ENCODE measurements at places on chromosomes 13 and 19.

DNA sequence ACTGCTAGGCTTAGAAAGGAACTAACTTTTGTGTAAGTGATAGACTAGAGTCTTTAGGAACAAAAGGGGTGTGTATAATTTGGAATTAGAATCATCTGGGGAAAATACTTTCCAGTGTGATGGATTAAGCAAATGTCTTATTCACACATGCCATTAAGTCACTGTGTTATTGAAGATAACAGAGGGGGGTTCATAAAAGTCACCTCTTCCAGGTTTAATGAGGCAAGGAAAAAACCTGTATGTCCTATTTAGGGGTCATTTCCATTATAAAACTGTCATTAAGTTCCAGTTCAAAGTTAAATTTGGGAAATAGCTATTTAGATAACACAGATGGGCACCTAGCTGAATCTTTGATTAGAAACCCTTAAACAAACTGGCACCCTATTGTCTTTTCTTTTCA lies 505.0 kb upstream of the GPC6 start:
- no peaks in the 10 kb centered on the region for H3K27me3 ChIP-seq
- H3K4me3 ChIP-seq, result no peak overlapping the region
- H3K36me3 ChIP-seq, result no peaks in the 10 kb centered on the region
- no peak overlapping the region for H3K27ac ChIP-seq
- H3K4me1 ChIP-seq, result no peaks in the 10 kb centered on the region

- no peak for DNase-seq
- no peak overlapping the region for H3K27ac ChIP-seq
- no peaks in the 10 kb centered on the region for H3K27me3 ChIP-seq
- H3K36me3 ChIP-seq, result peaks cover 4% of the 10 kb centered on the region
Measured at GRCh38 chr13:30624630-30625029, 6.9 kb downstream of the USPL1 start.

DNA sequence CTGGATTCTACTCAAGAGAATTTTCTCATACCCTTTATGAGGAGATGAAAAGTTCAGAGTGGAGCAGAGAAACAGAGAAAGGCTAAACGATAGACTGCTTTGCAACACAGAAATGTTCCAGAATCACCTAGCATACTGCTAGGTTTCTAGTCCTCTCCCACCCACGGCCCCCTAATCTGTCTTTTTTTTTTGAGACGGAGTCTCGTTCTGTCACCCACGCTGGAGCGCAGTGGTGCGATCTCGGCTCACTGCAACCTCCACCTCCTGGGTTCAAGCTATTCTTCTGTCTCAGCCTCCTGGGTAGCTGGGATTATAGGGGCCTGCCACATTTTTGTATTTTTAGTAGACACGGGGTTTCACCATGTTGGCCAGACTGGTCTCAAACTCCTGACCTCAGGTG lies 4.8 kb downstream of the SUGP2 start:
- peaks cover 18% of the 10 kb centered on the region for H3K36me3 ChIP-seq
- H3K27me3 ChIP-seq, result no peaks in the 10 kb centered on the region
- no peak overlapping the region for H3K27ac ChIP-seq
- H3K4me3 ChIP-seq, result no peak overlapping the region
- H3K4me1 ChIP-seq, result peaks cover 35% of the 10 kb centered on the region

DNA sequence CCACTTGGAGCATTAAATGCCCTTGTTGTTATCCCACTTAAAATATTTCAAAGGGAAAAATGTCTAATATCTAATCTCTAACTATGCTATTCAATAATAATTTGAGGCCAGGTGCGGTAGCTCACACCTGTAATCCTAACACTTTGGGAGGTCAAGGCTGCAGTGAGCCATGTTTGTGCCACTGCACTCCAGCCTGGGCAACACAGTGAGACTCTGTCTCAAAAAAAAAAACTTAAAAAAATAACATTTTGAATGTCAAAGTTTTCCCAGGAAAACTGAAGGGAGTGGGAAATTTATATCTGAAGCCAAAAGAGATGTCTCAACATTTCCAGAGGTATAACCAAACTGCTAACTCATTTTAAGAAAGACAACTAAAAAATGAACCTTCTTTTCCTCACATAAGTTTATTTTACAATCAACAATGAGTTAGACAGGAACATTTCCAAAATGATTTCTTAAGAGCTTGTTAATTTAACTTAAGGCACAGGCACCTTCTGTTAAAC lies 47.9 kb downstream of the CAB39L start:
- DNase-seq, result no peak
- H3K27ac ChIP-seq, result no peak overlapping the region
- no peaks in the 10 kb centered on the region for H3K4me1 ChIP-seq
- no peaks in the 10 kb centered on the region for H3K27me3 ChIP-seq

GRCh38 chr19:920051-920864 lies 3.1 kb downstream of the KISS1R start:
- H3K27me3 ChIP-seq, result no peaks in the 10 kb centered on the region
- no peak overlapping the region for H3K4me3 ChIP-seq
- no peak for DNase-seq
- peaks cover 23% of the 10 kb centered on the region for H3K4me1 ChIP-seq
- no peak overlapping the region for H3K27ac ChIP-seq
- no peaks in the 10 kb centered on the region for H3K36me3 ChIP-seq

DNA sequence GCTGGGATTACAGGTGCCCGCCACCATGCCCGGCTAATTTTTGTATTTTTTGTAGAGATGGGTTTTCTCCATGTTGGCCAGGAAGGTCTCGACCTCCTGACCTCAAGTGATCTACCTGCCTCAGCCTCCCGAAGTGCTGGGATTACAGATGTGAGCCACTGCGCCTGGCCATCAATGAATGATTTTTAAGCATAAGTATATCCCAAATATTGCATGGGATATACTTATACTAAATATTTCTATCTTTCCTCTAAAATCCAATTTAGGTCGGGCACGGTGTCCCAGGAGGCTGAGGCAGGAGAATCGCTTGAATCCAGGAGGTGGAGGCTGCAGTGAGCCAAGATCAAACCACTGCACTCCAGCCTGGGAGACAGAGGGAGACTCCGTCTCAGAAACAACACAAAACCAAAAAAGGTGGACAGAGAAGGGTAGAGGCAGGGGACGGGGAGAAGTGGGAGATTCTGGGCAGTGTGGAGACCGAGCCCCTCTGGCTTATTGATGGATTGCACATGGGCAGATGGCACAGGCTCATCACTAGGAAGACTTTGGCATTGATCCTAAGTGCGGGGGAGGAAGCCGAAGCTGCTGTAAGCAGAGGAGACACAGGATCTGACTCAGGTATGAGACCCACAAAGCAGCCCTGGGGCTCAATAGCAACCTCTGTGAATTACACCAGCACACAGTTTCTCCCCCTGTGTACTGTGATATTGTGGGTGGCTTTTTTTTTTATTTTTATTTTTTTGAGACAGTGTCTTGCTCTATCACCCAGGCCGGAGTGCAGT lies 13.5 kb downstream of the ARRDC5 start:
- H3K4me1 ChIP-seq, result no peaks in the 10 kb centered on the region
- H3K4me3 ChIP-seq, result no peak overlapping the region
- H3K36me3 ChIP-seq, result no peaks in the 10 kb centered on the region
- no peaks in the 10 kb centered on the region for H3K27me3 ChIP-seq
- DNase-seq, result no peak

DNA sequence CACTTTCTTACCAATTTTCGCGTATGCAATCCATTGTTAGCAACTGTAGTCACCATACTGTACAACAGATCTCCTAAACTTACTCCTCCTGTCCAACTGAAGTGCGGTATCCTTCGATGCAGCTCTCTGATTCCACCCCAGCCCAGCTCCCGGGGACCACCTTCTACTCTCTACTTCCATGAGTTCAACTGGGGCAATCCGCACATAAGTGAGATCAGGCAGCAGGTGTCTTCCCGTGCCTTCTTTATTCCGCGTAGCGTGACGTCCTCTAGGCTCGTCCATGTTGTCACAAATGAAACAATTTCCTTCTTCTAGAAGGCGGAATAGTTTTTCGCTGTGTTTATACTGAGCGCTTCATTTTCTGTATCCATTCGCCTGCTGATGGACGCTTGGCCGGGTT lies 8.4 kb downstream of the LILRB1 start:
- H3K4me3 ChIP-seq, result no peak overlapping the region
- no peaks in the 10 kb centered on the region for H3K4me1 ChIP-seq
- no peak overlapping the region for H3K27ac ChIP-seq
- H3K27me3 ChIP-seq, result no peaks in the 10 kb centered on the region
- H3K36me3 ChIP-seq, result no peaks in the 10 kb centered on the region
- DNase-seq, result no peak

DNA sequence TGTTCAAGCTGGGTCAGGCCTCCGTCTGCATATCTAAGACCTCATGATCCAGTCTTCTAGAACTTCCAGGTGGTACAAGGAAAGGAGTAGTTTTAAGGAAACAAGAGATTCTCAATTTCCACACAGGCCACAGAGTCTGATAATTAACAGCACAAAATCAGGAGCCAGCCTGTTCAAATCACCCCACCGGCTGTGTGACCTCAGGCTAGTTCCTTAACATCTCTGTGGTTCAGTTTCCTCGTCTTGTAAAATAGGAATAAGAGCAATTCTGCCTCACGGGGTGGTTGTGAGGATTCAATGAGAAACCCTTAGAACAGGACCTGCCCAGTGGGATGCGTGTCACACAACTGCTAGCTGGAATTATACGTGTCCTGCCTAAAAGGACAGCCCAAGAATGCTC lies 25.6 kb downstream of the FCGBP start:
- no peak for DNase-seq
- H3K36me3 ChIP-seq, result no peaks in the 10 kb centered on the region
- no peaks in the 10 kb centered on the region for H3K4me1 ChIP-seq
- no peaks in the 10 kb centered on the region for H3K27me3 ChIP-seq
- H3K27ac ChIP-seq, result no peak overlapping the region
- no peak overlapping the region for H3K4me3 ChIP-seq

DNA sequence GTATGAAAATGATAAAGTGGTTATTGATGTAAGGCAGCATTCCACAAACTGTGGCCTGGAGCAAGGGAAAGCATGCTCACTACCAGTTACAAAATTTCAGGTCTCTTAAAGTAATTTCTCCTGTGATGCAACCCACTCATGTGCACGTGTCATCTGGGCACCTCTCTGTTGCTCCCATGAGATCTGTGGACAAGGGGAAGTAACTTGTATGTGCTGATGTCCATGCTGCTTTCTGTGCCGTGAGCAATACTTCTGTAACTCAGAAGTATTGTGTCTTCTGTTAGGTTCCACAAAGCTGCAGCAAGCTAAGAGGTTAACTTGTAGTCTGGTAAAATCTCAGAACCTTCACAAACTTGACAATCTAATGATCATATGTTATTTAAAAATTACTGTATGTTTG lies 930.0 kb upstream of the SLITRK6 start:
- DNase-seq, result no peak
- H3K27ac ChIP-seq, result no peak overlapping the region
- no peaks in the 10 kb centered on the region for H3K27me3 ChIP-seq

DNA sequence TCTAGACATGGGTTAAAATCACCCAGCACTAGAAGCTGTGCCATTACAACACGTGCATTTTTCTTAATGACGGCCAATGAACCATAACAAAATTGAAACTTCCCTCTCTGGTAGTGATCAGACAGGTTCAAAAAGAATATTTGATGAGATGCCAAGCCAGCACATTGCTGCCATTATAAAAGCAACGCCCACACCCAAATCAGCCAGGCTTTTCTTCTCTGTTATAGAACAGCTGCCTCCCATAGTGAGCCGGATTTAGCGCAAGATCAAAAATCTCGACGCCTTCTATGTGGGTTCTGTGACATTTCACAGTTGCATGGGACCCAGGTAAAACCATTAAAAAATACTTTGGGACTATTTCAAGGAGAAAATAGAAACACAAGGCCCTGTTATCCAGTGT lies 1158.0 kb downstream of the EFNB2 start:
- H3K36me3 ChIP-seq, result no peaks in the 10 kb centered on the region
- H3K27ac ChIP-seq, result no peak overlapping the region
- no peak for DNase-seq
- H3K4me1 ChIP-seq, result no peaks in the 10 kb centered on the region
- no peaks in the 10 kb centered on the region for H3K27me3 ChIP-seq

- H3K27me3 ChIP-seq, result no peaks in the 10 kb centered on the region
- peak overlapping the region; percentile 86 for H3K27ac ChIP-seq
- peaks cover 5% of the 10 kb centered on the region for H3K36me3 ChIP-seq
- peak; percentile 51 for DNase-seq
Measured at GRCh38 chr13:76992548-76993001, 694 bp downstream of the CLN5 start.

- no peak overlapping the region for H3K4me3 ChIP-seq
- H3K4me1 ChIP-seq, result peaks cover 2% of the 10 kb centered on the region
- no peak overlapping the region for H3K27ac ChIP-seq
- no peak for DNase-seq
- no peaks in the 10 kb centered on the region for H3K36me3 ChIP-seq
- peaks cover under 1% of the 10 kb centered on the region for H3K27me3 ChIP-seq
Measured at GRCh38 chr13:52743569-52743968, 3.9 kb upstream of the CNMD start.

DNA sequence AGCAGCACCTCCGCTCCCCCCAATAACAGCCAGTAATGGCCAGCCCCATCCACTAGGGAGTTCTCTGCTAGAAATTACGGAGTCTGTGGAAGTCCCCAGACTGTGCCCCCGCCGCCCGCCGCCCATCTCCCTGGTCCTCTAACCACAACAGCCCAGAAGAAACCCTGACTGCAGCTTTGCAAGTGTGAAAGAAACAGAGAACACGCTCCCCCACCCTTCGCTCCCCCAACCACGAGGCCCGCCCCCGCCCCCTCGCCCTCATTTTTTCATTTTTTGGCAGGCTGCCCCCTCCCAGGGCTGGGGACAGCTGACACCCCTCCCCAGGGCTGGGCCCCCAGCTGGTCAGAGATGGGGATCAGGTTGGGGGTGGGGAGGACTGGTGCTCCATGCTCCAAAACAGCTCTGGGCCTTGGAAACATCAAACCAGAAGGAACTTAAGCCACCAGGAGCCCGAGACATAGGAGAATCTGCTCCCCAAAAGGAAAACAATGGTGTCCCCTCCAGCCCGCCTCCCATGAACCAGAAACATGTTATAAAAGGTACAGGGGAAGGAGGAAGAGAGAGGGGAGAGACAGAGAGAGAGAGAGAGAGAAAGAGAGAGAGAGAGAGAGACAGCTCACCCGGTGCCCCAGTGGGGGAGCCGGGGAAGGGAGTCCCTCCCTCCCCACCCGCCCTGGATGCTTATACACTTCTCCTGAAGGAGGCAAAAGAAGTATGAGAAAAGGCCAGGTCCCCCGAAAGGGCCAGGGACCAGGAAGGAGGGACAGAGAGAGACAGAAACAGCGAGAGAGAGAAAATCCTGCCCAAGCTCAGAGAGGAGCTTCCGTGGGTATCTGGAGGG lies 29.8 kb upstream of the ASF1B start:
- H3K4me1 ChIP-seq, result no peaks in the 10 kb centered on the region
- no peaks in the 10 kb centered on the region for H3K27me3 ChIP-seq
- H3K36me3 ChIP-seq, result no peaks in the 10 kb centered on the region
- no peak for DNase-seq

- no peak overlapping the region for H3K4me3 ChIP-seq
- H3K27me3 ChIP-seq, result no peaks in the 10 kb centered on the region
- no peak for DNase-seq
- no peaks in the 10 kb centered on the region for H3K36me3 ChIP-seq
Measured at GRCh38 chr13:106633321-106633720, 65.4 kb upstream of the ARGLU1 start.

GRCh38 chr19:10503002-10503789 lies at the start of gene KEAP1:
TSS of gene KEAP1 (minus strand) at chr19:10503356. CDS start at chr19:10500033, 3,323 bp downstream.
- peaks cover 44% of the 10 kb centered on the region for H3K4me1 ChIP-seq
- H3K36me3 ChIP-seq, result peaks cover 7% of the 10 kb centered on the region
- H3K27ac ChIP-seq, result peak within 1 kb of the TSS; percentile 97
- DNase-seq, result peak; percentile 68
- no peaks in the 10 kb centered on the region for H3K27me3 ChIP-seq

- H3K36me3 ChIP-seq, result no peaks in the 10 kb centered on the region
- no peak for DNase-seq
- H3K27me3 ChIP-seq, result no peaks in the 10 kb centered on the region
- no peaks in the 10 kb centered on the region for H3K4me1 ChIP-seq
Measured at GRCh38 chr19:52665529-52665928, 27.4 kb upstream of the ZNF83 start.

- no peak overlapping the region for H3K27ac ChIP-seq
- no peaks in the 10 kb centered on the region for H3K36me3 ChIP-seq
- no peak overlapping the region for H3K4me3 ChIP-seq
Measured at GRCh38 chr13:101499406-101499805, 46.9 kb downstream of the ITGBL1 start.

Data from liver (tissue), 10 donors.